ENCODE measurements at places on chromosomes 4 and X.

DNA sequence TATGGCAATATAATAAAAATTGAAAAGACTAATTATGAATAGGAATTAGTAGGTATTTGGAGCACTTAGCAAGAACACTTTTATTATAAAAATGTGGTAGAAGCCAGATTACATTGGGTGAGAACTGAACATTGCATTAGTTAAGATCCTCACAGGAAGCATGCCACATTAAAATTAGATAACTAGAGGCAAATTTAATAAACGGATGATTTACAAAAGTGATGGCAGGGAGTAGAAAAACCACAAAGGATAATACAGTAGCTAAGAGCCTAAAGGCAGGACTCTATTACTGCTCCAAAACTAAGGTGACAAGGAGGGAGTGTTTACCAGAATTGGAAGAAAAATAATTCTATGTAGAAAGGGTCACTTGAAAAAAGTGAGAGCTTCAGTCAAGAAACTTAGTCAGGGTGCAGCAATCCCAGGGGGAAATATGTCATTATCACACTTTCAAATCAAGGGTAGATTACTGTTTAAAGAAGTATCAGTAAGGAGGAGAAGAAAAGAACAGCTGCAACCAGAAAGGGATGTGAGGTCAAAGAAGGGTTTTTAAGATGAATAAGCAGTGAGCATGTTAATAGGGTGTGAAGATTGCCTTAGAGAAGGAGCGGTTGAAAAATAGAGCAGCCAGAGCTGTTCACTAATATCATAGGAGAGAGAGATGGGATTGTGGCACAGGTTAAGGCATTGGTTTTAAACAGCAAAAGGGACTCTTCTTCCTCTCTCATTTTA is 84.6 kb downstream of the NDST4 start:
- DNase-seq, result no peak

DNA sequence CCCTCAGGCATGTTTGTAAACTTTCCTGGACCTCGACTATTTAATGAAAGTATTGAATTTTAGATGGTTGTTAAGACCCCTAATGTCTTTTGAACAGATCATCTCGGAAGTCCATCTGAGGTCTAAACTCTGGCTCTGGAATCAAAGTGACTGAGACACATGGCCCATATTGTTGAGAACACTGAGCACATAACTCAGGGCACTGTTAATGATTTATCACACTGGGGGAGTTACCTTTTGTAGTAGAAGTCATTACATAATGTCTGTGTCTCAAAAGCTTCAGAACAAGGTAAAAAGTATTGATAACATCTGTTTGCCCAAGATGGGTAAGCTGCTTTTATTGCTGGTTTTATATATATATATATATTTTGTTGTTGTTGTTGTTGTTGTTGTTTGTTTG is 103.4 kb upstream of the HS3ST1 start:
- DNase-seq, result no peak

GRCh38 chrX:73977542-73978169 is 326.3 kb upstream of the ZCCHC13 start:
- DNase-seq, result no peak

GRCh38 chrX:124441971-124442590 is 95.7 kb downstream of the SH2D1A start:
- DNase-seq, result no peak

DNA sequence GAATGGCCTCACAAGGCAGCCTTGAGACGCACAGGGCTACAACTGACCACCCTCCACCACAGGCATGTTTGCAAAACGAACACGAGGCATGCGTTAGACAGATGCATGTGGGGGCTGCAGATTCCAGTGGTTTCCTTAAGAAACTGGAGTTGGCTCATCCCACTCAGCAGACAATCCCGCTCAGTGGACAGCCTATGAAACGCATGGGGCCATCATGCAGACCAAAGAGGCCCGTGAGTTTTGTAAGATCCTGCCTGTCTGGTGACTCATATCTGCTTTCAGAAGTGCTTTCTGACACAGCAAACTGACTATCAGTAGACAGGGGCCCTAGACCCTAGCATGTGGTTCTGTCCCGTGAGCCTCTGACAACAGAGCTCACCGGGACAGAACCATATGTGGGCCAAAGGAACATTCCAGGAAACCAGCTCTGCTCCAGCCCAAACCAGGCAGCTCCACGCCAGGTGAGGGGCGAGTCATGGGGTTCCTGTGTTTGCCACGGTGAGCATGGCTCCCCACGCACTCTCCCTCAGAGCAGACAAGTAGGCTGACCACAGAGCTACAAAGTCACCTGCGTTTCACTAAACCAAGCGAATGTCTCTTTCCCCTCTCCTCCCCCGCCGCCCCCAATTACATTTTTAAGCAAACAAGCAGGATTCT is 74.4 kb downstream of the MTMR1 start:
- peak; percentile 42 for DNase-seq

- no peak for DNase-seq
These were observed 31.3 kb downstream of the IL13RA2 start for GRCh38 chrX:114985967-114986592.

GRCh38 chr4:105797225-105797624 is 88.6 kb downstream of the GSTCD start:
- DNase-seq, result no peak

- peak; percentile 2 for DNase-seq
These were observed 58.9 kb downstream of the CHIC2 start for GRCh38 chr4:54005475-54005874.

DNA sequence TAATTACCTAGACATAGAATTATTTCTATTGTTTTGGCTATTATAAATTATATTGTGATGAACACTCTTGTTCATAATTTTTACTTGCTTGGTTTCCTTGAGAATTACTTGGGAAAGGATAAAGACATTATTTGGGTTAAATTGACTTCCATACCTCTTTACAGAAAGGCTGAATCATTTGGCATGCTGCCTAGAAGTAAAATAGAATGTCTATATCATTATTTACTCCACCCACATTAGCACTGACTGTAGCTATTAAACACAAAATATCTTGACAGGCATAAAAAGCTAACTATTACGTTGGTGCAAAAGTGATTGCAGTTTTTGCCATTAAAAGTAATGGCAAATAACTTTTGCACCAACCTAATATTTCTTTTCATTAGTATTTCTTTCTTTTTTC is 29.7 kb upstream of the ADH6 start:
- DNase-seq, result no peak

DNA sequence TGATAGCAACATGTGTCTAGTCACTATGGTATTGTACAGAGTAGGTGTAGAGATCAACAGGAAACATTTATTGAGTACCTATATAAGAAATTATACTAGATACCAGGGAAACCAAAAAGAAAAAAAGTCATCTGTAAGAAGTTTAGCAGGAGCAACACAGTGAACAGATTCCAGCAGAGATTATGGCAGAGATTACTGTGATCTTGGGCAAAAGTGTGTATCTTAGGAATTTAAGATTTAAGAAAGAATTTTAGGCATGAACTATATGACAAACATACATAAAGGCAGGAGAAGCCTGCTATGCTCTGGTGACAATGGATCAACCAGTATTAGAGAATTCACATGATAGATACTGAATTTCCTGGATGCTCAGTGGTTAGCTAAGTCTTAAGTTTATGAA is 37.9 kb downstream of the SNCA start:
- DNase-seq, result no peak

GRCh38 chrX:16977771-16978170 is 31.3 kb downstream of the REPS2 start:
- no peak for DNase-seq

GRCh38 chrX:51456246-51456645 is 40.1 kb downstream of the NUDT11 start:
- DNase-seq, result no peak

- DNase-seq, result no peak
These were observed 131.4 kb downstream of the UCHL1 start for GRCh38 chr4:41388080-41388479.

DNA sequence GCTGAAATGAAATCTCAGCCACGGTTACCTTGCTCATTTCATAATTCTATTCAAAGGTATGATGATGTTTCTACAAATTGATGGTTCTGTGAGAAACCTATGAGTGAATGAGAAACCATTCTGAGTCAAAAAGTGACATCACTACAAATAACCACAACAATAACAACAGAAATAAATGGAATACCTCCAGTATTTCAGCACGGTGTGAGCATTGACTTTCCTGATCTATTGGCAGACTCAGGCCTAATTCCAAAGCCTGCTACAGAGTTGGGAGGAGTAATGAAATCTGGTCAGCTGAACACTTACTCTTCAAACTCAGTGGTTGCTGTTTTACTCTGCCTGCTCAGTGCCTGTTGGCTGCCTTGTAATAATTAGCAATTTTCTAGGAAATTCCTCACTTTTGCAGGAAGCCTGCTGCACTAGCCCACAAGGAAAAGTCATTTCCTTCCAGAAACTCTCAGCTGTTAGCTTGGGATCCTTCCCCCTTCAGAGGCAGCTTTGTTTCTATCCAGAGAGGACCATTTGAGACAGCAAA is 18.8 kb upstream of the SYNPO2 start:
- DNase-seq, result no peak

DNA sequence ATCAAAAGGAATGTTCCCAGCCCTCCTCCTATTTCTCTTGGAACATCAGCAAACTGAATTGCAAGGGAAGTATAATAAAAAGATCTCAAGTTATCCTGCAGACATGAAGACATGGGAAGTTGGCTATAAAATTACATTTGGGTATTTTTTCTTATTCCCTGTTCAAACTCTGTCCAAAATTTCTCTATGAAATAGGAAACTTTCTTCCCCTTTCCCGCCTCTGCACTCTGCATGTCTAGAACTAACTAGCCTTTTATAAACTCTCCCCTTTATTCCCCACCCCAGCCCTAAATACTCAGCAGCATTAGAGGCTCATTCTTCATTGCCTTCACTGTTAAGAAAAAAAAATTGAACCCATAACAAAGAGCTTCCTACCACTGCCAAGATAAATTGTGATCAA is 126.7 kb upstream of the EDNRA start:
- no peak for DNase-seq

DNA sequence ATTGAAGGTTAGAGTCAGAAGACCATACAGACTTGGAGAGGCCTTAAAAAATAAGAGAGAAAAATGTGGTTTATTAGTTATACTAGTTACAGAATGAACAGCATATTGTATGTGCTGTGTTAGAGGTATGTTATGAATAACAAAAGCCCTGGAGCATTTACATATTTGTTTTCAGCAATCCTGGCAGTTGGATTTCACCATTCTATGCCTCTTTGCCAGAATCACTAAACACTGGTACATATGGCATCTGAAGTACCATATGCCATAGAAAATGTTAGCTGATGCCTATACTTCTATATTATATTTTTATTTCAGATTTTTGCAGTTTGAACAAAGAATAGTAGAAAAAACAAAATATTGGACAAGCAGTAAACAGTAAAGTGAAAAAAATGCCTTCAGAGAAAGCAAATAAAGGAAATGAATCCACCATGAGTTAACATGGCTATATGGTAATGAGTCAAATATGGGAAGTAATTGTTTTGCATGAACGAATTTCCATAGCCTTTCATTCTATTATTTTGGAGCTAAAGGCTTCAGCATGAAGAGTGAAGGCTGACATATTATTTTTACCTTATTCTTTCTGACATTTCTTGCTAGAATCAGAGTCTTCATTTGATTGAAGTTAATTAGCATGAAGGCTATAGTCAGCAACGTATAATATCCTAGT is 41.9 kb upstream of the PRDM8 start:
- no peak for DNase-seq

- peak; percentile 44 for DNase-seq
These were observed 221.8 kb upstream of the KCNIP4 start for GRCh38 chr4:22170353-22170752.

GRCh38 chr4:76055016-76055415 is 19.1 kb upstream of the CXCL11 start:
- no peak for DNase-seq

GRCh38 chr4:111018216-111018615 is 395.3 kb upstream of the PITX2 start:
- DNase-seq, result no peak
